ENCODE measurements at places on chromosomes 13 and 19.

DNA sequence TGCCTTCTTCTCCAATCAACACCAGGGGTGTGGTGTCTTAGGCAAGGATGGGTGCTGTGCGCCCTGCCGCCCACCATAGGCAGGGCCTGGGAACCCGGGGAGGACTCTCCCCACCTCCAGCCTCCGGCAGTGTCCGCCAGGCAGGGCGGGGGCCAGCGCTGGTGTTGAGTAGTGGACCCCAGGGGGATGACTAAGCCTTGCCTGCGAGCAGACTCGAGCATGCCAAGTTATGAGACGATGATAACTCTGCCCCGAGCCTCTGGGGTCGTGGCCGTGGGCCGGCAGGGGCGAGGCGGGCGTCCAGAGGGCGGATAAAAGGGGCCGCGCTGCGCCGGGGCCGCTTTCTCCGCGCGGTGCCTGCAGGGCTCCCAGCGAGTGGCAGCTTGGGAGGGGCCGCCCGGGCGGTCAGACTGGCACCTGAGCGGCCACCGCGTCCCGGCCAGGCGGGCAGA is at the start of gene MEDAG:
TSS of gene MEDAG (plus strand) at position 340 of the 452 bp plus-strand sequence. CDS start 245 bp downstream, outside the sequence.
- DNase-seq, result no peak

DNA sequence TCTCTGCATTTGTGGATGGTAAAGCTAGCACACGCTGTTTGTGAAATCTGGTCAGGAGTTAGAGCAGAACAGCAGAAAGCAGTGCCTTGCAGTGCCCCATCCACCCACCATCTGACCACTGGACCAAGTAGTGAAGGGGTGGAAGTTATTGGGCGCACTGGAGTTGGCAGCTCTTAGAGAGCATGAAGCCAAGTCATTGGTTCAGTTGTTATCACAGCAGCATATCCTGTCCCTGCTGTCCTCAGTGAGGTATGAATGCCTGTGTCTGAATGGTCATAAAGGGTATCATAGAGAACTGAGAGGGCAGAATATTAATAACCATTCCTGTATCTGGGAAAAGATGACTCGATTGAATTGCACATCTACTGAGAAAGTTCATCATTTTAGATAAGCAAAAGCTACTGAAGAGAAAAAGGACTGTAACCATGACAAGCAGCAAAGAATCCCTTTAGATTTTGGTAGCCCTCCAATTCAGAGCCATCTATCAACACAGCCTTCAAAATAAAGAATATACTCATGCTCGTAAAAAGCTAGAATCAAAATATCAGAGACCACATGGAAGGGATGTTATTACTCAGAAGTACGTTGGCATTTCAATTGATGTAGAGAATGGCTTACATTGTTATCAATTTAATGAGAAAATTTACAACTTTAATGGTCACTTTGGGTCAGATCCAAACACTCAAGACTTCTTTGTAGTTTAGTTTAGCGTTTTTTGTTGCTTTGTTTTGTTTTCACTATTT is 919.0 kb downstream of the EFNB2 start:
- DNase-seq, result no peak

GRCh38 chr19:7681340-7682174 is 924 bp downstream of the TRAPPC5 start:
- no peak for DNase-seq

DNA sequence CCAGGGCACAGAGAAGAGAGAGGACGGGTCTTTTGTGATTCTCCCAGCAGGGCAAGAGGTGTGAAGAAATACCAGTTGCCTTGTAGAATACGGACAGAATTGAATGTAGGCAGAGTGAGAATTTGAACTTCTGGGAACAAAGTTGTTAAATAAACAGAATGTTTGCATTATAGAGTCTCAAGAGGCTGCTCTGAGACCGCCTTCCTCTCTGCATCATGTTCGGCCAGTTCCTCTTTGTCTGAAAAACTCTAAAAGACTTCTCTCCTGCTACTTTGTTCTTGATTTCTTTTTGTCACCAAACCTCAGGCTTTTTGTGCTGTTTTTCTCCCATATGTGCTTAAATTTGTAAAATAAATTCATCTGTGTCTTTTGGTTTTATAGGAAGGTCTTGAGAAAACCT is 256.4 kb downstream of the DLEU7 start:
- DNase-seq, result no peak

GRCh38 chr19:3810708-3811355 is 24.7 kb upstream of the MATK start:
- DNase-seq, result no peak

- DNase-seq, result no peak
Observed at GRCh38 chr13:84393981-84394625, 511.8 kb upstream of the SLITRK1 start.

GRCh38 chr13:51832471-51833152 is 12.4 kb downstream of the TMEM272 start:
- no peak for DNase-seq

DNA sequence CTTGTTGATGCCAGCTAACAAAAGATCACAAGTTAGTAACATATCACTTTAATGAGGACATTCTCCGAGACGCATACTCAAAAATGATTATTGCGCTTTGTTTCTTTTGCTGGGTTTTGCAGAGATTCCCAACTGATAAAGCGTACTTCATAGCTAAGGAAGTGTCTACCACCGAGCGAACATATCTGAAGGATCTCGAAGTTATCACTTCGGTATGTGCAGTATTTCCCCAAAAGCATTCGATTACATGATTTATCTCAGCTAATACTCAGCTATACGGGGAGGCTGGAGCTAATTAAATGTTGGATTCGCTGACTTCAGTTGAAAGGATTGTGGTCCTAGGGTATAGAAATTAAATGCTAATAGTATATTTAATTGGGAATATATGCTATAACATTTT is 166.3 kb downstream of the STK24 start:
- no peak for DNase-seq

DNA sequence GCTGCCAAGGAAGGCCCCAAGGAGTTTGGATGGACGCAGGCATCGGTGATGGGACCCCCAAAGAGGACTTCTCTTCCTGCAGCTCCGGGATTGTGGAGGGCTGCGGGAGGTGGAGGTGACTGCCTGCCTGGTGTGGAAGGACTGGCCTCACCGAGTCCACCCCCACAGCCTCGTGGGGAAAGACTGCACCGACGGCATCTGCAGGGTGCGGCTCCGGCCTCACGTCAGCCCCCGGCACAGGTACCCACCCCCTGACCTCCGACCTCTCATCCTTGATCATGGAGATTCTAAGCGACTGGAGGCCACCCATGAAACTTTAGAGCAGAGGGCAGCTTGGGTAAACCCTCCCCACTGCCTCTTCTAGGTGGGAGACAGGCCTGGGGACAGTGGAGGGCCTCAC is 16.9 kb upstream of the CLASRP start:
- DNase-seq, result no peak

DNA sequence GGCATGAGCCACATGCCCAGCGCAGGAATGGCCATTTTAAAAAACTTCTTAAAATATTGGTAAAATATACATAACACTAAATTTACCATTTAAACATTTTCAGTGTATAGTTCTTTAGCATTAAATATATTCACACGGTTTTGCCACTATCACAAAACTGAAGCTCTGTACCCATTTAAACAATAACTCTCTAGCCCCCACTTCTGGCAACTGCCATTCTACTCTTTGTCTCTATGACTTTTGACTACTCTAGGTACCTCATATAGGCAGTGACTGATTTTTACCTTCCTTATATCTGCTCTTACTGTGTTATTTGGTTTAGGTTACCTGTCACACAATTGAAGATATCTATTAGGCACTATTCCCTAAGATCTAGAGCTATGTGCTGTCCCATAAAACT is 2.3 kb upstream of the KBTBD7 start:
- DNase-seq, result no peak

DNA sequence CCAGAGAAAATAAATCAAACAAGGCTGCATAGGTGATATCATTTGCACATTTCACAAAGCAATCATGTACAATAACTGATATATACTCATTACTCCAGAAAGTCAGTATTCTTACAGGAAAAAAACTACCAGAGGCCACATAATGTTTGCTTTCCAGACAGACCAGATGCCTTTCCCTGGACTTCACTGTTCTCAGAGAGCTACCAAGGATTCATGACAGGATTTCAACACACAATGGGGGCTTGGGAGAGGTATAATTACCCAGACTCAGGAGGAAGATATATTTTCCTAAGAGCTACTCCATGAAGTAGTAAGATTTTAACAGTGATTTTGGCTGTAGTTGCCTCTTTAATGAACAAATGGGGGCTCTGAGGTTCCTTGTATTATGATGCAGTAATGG is 110.0 kb downstream of the FOXO1 start:
- no peak for DNase-seq

GRCh38 chr19:50553134-50553703 is 15.0 kb downstream of the LRRC4B start:
- no peak for DNase-seq

GRCh38 chr19:459724-460511 is 915 bp downstream of the SHC2 start:
- peak; percentile 54 for DNase-seq

- no peak for DNase-seq
Observed at GRCh38 chr13:112997188-112998130, 28.4 kb downstream of the MCF2L start.

- DNase-seq, result no peak
Observed at GRCh38 chr13:102598061-102598460, 1.3 kb downstream of the TPP2 start.

- no peak for DNase-seq
Observed at GRCh38 chr19:32916969-32917615, 47.5 kb upstream of the SLC7A9 start.

GRCh38 chr13:51816604-51817249 is 12.8 kb upstream of the DHRS12 start:
- DNase-seq, result no peak

GRCh38 chr19:44525721-44526430 is 3.6 kb downstream of the CEACAM20 start:
- no peak for DNase-seq

DNA sequence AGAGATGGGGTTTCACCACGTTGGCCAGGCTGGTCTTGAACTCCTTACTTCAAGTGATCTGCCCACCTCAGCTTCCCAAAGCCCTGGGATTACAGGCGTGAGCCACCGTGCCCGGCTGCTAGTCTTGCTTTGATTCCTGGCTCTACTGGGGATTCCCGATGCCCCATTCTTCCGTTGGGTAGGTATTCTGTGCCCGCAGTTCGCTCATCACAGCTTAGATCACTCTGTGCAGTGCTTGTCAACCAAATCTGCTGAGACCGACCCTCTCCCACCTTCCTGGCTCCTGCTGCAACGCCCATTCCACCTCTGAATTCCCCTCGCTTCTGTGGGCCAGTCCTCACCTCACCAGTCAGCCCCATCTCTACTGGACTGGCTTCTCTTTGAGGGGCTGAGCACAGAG is 4.6 kb upstream of the ZNF414 start:
- DNase-seq, result no peak

GRCh38 chr13:98746968-98747367 is 5.5 kb downstream of the SLC15A1 start:
- no peak for DNase-seq

- DNase-seq, result no peak
Observed at GRCh38 chr19:41420101-41420880, 6.9 kb downstream of the B3GNT8 start.

- DNase-seq, result no peak
Observed at GRCh38 chr19:55753401-55753800, 5.5 kb upstream of the RFPL4A start.

DNA sequence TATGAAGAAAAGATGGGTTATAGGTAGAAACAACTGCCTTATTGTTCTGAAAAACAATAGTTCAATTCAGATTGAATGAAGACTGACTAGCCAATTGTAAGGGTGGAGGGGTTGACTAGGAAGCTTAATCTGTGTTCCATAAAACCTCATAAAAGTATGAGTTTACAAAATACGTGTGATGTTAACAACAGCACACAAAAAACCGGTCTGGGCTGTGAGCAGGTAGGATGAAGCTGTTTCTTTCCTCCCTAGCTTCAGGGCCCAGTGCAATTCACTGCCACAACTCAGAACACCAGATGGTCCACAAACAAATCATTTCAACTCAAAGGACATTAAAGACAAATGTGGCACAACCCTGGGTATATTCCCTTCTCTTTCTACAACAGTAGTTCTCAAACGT is 3.2 kb downstream of the OXGR1 start:
- DNase-seq, result no peak

DNA sequence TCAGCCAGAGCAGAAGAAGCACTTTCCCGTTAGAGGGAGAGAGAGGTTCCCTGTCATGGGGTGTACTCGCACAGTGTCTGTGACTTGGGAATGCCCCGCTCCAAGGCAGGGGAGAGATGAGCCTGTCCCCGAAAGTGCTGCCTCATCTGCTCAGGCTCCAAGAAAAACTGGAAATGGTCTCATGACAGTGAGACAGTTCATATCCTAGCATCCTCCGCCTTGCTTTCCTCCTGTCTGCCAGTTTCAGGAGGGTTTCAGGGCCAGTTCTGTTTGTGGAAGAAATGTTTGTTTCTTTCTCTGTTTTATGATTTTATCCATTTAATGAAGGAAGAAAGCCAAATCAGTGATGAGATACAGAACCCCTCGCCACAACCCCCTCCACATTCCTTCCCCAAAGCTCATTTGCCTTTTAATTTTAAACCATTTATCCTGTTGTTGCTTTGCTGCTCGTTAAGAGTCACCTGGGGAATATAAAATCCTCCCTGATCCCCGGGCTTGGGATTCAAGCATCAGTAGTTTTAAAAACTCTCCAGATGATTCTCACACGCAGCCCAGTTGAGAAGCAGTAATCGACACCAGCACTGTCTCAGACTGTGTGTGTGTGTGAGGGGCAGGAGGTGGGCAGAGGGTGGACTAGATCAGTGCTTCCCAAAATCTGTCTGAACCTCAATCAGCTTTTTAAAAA is 144.6 kb upstream of the UBL3 start:
- DNase-seq, result no peak

GRCh38 chr19:20858218-20858617 is 64.8 kb upstream of the ZNF85 start:
- DNase-seq, result no peak

GRCh38 chr19:16585808-16586476 is 13.7 kb upstream of the SLC35E1 start:
- no peak for DNase-seq

DNA sequence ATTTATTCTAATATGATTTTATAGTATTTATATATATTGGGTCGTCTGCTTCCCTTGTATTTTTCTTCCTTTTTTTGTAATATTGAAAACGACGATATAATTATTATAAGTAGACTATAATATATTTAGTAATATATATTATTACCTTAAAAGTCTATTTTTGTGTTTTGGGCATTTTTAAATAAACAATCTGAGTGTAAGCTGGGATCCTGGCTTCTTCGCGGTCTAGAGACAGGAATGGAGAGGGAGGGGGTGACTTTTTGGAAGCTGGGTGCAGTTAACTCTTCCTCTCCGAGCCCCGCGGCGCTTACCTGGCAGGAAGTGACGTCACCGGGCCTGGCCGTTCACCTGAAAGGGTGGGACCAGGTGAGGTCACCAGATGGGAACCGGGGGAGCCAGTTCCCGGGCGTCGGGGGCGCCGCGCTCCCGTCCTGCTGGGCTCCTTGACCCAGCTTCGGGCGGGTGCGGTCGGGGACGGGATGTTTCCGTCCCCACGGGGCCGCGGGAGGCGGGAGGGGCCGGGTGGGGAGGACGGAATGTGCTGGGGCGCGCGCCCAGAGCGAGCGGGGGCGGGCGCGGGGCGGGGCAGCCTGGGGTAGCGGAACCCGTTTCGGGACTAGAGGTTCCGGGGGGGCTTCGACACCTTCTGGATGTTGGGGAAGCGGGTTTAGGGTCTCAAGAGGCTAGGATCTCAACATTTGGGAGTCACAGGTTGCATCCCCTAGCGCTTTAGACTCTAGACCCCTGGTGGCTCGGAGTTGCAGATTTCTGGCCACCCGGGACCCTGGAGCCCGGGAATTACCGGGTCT is 2.8 kb downstream of the ZFP36 start:
- peak; percentile 91 for DNase-seq

GRCh38 chr13:79846386-79846785 is 365.4 kb downstream of the NDFIP2 start:
- DNase-seq, result no peak

Data from DMS79 treated with DMSO at 0.1 percent for 48 hours (cell line).